ENCODE measurements at places on chromosomes 3 and 15.

DNA sequence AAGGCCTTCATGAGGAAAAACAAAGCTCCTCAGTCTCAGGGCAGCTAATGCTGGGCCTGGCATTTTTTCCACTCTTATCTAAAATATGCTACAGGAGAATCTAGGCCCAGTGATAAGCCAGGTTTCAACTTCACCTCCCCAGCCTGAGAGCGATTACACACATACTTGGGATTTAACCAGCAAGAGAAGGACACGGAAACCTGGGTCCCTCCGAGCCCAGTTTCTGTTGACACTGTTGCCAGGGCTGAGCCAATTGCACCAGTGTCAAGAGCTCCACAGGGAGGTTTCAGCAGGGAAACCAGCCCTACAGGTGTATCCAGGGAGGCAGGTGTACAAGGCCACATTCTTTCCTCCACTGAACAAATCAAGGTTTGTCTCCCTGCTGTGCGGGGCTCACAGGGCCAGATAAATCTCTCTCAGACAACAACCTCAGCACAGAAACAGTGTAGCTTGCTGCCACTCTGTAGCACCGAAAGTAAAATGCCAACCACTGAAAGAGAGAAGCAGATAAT, 85.4 kb downstream of the MAGI1 start:
- no peak for DNase-seq

DNA sequence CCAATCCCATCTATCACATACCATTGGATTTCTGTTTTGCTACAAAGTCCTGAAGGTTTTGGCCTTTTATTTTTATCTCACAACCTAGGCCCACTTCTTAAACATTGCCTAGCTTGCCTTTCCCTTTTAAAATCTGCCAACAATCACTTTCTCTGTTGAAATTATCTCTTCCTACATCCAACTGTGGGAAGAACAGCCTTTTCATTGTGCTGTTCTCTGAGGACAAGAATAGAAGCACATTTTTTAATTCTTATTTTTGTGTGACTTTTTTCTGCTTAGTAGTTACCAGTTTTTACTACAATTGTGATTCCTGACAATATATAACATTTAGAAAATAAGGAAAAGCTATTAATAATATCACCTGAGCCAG, 159.2 kb downstream of the CNTN6 start:
- no peak for DNase-seq

DNA sequence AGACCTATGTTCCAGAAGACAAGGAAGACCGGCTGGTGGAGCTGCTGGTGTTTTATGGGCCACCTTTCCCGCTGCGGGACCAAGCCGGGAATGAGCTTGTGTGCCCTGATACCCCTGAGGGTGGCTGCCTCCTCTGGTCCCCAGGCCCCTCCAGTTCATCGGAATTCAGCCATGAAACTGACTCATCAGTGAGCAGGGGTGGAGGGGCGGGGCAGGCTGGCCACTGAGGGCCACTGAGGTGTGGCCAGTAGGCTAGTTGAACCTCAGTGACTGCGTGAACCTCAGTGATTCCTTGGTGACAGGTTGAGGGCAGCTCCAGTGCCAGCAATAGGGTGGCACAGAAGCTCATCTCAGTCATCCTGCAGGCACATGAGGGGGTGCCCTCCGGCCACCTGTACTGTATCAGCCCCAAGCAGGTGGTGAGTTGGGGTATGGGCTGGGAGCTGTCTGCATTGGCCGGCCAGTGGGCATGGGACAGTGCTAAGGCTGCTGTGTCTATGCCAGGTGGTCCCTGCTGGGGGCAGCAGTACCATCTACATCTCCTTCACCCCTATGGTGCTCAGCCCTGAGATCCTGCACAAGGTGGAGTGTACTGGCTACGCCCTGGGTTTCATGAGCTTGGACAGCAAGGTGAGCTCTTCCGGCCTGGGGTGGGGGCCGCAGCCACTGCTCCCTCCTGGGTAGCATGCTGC, 20.3 kb downstream of the ACAA1 start:
- no peak for DNase-seq

DNA sequence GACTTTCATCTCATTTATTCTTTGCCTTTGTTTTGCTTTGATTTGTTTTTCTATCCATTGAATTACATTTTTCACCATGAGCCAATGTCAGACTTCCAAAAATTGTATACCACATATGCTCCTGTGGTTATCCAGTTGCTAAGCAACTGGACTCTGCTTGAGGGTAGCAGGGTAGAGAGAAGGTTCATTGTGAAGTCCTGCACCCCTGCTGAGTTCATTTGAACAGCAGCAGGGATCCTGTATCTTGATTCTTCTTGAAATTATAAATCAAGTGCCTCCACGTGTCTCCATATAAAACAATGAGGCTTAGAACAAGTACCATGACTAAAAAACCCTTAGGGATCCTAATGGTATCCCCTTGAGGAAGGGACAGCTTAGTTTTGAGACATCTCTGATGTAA, 449.3 kb downstream of the ROBO2 start:
- no peak for DNase-seq

GRCh38 chr3:171757361-171758034, 52.8 kb downstream of the PLD1 start:
- DNase-seq = no peak

- DNase-seq = no peak
Observed at GRCh38 chr3:148736086-148736485, 38.4 kb downstream of the AGTR1 start.

DNA sequence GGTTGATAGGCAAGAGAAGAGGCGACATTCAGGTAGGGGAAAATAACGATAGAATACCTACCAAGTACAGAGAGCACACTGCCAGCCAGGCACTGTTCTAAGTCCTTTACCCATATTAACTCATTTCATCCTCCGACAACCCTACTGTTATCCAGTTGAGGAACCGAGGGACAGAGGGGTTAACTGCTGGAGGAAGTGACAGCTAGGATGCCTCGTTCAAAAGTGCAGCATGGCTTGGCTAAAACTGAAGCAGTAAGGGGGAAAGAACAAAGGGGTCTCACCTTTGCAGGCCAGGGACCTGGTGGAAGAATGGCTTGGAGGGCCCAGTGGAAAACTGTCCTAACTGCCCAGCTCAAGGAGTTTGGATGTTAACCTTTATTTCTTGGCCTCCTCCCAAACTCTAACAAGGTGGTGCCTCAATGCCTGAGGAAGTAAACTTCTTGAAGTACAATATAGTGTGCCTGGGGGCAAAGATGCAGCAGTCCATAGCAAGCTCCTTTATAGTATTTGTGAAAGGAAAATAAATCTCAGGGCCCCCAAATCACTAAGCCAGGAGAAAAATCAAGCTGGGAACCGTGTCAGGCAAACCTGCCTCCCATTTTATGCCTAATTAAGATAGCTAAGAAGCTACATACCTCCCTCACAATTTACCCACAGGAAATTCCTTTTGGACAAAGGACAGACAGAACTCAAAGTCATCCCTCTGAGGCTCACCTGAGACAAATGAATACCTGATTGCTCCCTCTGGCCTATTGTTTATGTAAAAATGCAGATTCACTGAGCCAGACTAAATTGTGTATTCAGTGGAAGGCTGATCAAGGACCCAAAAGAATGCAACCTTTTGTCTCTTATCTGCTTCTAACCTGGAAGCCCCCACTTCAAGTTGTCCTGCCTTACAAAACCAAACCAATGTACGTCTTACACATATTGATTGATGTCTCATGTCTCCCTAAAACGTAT, 1.6 kb upstream of the ITGB5 start:
- DNase-seq = no peak

DNA sequence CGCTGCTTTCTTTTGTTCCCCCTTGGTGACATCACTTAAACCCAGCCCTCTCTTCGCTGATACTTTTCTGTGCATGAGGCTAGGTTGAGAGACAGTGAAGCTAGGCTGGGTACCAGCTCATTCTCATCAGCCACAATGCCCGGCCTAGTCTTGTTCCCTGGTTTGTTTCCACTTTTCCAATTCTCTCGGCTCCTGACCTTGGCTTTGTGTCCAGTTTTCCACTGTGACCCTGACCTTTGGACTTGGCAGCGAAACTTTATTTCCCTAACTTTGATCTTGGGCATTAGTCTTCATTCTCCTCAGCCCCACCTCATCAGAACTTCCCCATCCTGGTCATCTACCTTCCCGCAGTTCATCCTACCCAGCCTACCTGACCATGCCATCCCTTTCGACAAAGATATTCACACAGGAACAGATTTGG, 908 bp upstream of the ADPGK start:
- DNase-seq = no peak

GRCh38 chr3:164418414-164418813, 659.9 kb downstream of the SI start:
- no peak for DNase-seq

DNA sequence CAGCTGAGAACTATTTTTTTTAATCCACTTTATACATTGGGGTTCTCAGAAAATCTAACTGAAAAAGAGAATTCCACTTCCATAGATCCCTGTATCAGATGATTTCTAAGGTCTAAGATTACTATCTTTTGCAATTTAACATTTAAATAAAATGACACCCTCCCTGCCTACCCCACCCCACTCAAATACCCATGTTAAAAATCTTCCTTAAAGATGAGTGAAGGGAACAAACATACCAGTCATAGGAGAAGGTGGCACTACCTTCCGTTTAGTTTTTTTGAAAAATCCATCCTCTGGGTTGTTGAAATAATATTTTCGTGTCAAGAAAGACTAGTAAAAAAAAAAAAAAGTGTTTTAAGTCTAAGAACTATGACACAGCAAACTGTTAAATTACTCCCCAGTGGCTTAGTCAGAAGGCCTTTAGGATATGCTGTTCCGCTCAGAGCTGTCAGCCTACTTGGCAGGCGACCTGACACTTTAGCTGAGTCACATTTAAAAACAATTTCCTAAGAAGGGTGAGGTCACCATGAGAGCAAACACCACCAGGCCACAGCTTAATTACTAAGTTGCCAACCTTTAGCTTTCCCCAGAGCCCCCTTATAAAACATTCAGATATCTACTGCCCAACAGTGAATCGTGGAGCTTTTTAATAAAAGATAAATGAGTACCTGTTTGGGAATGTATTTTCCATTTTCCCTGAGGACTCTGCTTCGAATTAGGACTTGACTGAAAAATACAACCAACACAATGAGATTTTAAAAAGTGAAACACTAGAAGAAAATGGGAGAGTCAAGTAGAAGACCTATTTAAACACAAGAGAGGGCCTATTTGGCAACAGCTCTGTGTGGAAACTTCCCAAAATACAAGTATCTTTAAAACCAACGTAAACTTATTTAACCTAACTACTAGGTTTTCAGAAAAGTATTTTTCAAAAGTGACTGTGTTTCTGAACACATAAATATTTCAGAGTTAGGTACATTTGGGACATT, 9.6 kb downstream of the EMC3 start:
- peak; percentile 99 for DNase-seq

- DNase-seq = no peak
Observed at GRCh38 chr3:94130690-94131089, 67.8 kb downstream of the NSUN3 start.

GRCh38 chr3:55658270-55658669, 171.2 kb upstream of the WNT5A start:
- no peak for DNase-seq

DNA sequence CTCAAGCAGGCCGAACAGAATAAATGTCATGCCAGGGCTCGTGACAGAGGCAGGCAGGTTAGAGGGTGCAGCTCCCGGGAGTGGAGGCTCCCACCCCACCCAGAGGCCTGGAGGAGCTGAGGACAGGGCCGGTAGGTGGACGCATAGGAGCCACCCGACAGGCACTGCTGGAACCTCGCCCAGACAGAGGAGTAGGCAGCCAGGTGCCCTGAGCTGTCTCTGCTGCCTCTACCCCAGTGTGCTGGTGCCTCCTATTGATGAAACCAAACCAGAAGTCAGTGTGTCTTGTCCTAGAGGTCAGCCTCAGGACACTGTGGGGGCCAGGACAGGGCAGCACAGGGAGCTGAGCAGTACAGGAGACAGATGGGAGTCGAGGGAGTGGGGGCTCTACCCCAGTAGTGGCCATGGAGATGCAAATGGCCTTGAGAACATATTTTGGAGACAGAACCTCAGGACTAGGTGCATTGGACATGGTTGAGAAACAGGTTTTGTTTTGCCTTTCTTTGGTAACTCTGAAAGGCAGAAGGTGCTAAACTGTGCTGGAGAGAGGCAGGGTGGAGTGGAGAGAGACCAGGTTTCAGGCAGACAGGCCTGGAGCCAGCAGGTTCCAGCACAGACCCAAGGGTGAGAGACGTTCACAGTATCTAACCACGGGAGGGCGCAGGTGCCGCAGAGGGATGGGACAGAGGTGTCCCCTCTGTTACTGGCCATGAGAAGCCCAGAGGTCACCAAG, 15.4 kb upstream of the KLF15 start:
- DNase-seq = no peak

GRCh38 chr3:33114622-33115023, 809 bp downstream of the CRTAP start:
- no peak for DNase-seq

DNA sequence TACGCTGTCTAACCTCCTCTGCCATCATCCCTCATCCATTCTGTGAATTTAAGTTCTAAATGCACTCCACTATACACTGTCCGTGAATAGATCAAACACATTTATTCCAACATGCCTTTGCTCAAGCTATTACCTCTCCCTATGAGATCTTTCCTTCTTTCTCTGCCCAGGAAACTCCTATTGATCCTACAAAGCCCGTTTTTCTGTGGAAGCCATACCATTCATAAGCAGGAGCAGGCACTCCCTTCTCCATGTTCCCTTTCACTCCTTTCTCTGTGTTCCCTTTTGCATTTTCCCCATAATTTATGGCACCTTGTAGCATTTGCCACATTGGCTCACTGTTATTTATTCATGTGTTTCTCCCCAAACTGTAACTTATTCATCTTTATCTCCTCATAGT, 501.6 kb downstream of the MAGI1 start:
- DNase-seq = no peak

GRCh38 chr3:158405507-158405906, 165.5 kb upstream of the MLF1 start:
- DNase-seq = no peak

DNA sequence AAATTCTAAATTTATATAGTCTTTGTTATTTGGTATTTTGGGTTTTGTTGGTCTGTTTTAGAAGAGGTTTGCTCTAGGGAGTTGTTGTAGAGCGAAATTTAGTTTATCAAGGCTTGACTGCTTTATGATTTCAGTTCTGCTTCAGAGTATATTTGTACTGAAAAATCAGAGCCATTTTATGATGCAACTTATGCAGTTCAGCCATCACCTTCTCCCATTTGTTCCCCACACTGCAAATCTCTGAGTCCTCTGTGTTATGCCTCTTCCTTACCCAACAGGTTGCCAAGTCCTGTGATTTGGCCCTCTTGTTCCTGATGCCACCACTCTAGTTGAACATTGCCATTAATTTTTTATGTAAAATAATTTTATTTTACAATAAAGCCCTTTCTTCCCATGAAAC, 140.4 kb downstream of the ZNF609 start:
- no peak for DNase-seq

GRCh38 chr3:14867936-14868570, 49.3 kb downstream of the FGD5 start:
- DNase-seq = no peak

GRCh38 chr3:86771741-86772512, 219.0 kb downstream of the VGLL3 start:
- DNase-seq = no peak

Measured in stromal cell of bone marrow (primary cell).